ENCODE measurements at places on chromosomes 13 and 19.

DNA sequence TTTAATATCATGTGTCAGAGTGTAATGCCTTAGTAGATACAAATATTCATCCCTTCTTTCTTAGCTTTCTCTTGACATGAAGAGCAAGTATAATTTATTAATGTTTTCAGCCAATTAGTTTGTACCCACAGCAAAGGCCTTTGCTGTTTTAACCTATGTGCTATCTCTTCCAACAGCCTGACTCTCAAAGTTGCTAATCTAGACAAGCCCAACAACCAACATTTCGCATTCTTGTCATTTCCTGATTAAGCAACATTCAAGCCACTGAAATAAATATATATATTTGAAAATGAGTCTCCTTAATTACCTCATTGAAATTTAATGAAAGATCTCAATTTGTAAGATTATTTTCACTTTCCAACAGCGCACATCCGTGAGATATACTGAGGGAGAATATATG, 18.5 kb downstream of the EPSTI1 start:
- no peak for DNase-seq

- no peak for DNase-seq
Observed at GRCh38 chr13:101417501-101417900, 1.2 kb upstream of the NALCN start.

- DNase-seq = no peak
Observed at GRCh38 chr19:18284712-18285360, 3.4 kb upstream of the JUND start.

DNA sequence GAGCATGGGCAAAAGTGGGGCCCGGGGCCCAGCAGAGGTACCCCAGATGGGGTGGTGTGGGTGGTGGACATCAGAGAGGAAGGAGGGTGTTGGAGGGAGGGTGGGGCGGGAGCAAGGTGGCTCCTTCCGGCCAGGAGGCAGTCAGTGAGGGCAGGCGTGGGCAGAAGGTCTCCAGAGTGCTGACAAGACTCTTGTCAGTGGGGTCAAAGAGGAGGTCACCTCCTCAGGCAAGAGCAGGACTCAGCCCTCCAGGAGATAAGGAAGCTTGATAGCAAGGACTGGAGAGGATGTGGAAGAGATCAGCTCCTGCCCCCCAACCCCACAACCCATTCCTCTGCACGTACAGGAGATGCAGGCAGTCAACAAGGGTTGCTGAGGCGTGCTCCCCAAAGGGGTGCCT, 9.8 kb downstream of the GJA3 start:
- no peak for DNase-seq

DNA sequence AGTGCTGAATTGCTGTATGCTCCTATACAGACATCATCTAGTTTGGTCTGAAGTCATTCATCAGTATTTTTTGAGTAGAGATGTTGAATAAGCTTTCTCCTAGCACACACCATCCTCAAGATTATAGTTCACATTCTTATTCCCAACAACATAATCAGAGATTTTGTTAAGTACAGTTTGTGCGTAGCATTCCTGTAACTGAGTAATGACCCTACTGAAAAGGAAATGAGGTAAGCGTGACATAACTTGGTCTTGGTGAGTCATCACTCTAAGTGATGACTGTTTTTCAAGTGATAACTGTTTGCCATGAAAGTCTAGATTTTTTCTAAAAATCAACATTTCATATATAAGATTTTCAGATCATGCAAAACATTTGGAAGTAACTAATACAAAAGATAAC, 18.5 kb upstream of the FAM216B start:
- DNase-seq = no peak

DNA sequence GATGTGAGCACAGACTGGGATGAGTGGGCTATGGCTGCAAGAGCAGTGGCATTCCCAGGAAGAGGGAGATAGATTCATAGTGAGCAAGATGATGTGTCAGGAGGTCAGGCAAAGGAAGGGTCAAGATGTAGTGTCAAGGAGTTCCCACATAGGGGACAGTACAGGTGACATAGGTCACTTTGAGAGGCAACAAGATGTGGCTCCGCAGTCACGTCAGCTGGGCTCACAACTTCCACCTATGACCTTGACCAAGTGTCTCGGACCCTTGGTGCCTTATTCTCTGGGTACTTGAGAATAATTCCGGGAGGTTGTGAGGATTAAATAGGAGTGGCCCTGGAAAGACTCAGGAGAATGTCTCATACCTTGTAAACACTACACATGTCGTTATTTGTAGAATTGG, 10.5 kb downstream of the ZNF317 start:
- no peak for DNase-seq

- DNase-seq = no peak
Observed at GRCh38 chr19:42250183-42250665, 4.7 kb downstream of the ERF start.

DNA sequence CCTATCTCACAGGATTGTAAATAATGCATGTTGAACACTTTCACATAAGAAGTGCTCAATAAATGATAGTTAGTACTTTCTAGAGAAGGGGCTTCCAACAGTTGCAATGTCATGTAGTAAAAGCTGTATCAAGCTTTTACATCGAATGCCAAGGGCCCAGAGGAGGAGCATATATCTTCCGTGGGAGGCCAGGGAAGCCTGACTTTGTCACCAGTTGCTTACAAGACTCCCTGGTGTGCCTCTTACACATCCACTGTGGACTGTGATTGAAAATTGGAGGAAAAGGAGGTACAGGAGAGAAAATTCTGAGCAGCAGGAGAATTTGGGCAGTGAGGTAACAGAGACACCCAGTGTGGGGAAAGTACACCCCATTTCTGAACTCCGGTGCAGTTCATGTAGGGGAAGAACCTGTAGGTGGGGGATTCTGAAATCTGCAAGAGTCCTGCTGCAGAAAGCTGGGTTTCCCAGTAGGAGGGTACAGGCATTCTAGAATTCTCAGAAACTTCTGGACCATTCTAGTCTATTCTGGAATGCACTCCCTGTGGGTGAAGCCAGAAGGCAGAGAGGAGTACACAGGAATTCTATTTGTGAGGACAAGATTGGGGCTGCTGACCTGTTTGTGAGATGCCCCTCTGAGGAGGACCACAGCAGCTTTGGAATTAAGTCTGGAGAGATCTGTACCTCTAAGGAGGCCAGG, 54.0 kb downstream of the ALOX5AP start:
- no peak for DNase-seq

GRCh38 chr19:40238775-40239174, 12.3 kb upstream of the CCNP start:
- DNase-seq = no peak

GRCh38 chr19:31385744-31386143, 36.5 kb upstream of the TSHZ3 start:
- DNase-seq = no peak

DNA sequence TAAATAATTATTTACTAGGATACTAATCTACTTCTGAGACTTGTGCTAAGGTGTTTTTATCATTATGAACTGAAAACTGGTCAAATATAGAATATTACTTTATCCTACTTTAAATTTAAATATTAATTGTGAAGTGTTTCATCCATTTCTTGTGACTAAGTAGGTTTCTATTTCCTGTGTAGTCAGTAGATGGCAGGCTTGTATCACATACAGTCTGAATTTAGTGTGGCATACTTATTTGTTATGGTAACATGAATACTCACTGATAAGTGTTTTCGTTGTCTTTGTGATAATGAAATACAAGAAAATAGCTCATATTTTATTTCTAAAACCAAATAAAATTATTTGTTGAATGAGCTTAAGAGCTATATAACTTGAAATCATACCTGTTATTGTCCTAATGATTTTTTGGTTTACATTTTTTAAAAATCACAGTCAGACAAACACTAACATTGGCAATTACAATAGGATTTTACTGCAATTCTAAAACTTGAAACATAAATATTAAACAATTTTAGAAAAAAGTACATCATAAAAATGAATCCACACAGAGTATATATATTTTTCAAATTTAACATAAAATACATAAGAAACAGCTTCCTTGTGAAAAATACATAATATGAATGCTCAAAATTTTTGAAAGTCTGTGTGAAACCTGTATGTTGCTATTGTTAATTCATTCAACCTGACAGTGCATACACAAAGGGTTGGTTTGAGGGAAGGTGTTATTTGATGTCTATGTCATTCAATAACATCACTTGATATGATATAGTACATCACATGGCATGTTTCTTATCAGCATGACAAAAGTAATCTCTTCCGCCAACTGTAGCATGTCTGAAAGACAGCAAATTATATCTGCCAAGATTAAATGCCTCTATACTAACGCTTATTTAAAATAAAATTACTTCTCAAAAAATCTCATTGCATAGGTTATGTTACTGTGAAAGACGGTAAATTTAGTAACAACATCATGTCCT, 904.8 kb upstream of the PCDH20 start:
- peak; percentile 46 for DNase-seq

DNA sequence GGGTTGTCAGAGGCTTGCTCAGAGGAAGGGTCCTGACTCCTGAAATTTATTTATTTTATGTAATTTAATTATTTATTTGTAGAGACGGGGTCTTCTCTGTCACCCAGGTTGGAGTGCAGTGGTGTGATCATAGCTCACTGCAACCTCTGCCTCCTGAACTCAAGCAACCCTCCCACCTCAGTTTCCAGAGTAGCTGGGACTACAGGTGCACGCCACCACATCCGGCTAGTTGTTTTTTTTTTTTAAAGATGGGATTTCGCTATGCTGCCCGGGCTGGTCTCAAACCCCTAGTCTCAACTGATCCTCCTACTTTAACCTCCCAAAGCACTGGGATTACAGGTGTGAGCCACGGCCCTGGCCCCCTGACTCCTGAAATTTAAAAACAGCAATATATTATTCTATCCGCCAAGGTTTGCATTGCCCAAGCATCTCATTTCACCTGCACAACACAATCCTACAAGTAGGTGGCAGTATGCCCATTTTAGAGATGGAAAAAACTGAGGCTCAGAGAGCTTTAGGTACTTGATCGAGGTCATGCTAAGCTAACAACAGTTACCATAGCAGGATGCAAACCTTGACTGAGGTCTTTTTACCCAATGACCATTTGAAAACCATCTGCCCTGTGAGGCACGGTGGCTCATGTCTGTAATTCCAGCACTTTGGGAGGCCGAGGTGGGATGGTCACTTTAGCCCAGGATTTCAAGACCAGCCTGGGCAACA, 18.1 kb downstream of the ARHGEF18 start:
- DNase-seq = peak; percentile 12

GRCh38 chr13:98480915-98481877, 95.7 kb downstream of the STK24 start:
- no peak for DNase-seq

DNA sequence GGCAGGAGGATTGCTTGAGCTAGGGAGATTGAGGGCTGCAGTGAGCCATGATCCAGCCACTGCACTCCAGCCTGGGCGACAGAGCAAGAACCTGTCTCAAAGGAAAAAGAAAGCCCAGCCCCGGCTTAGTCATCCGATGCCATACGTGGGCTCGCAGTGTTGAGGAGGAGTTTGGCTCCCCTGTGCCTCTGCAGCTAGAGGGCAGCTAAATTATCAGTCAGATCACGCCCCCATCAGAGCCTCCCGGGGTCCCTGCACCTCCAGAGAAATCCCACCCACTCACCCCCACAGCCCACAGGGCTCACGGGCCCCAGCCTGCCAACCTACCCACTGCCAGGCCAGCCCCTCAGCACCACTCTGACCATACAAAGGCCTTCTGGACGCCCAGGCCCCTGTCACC, 27.6 kb downstream of the MAU2 start:
- no peak for DNase-seq

GRCh38 chr19:2440515-2440914, 13.1 kb upstream of the TIMM13 start:
- DNase-seq = no peak

- DNase-seq = no peak
Observed at GRCh38 chr19:45575216-45575615, 9.4 kb downstream of the OPA3 start.

DNA sequence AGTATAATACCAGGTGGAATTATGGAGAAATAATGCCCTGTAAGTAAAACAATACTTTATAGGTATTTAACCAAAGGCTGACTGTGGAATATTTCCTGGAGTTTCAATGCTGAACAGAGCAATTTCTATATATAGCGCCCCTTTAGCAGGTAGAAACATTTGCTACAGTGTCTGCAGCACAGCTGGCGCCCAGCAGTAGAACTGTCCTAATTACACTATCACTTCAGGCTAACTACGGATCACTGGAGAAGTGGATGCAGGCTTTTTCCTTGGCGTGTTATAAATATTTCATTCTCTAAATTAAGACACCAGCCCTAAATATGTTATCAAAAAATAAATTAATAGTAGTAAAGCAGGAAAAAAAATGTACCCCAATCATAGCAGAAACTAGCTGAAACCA, 3.1 kb downstream of the SHISA2 start:
- DNase-seq = no peak

DNA sequence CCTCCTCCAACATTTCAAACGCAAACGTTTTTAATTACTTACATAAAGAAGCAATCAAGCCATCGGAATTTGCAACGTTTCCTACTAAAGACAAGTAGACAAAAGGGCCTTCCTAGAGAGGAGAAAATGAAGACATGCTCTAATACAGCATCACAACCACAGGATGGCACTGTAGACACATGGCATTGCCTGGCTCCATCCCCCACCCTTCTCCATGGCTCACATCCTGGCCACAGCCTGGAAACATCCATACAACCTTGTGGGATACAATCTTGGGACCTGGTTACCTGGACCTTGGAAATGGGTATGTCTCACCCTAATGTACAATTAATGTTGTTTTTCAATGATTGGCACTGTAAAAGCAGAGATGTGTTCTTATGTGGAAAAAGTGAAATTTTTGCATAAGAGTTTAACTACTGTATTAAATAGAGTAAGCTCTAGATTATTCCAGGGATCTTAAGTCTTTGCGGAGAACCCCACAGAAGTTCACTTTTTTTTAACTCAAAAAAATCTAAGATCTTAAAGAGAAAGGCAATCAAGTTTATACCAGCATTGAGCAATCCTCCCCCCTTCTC, 21.5 kb downstream of the EBPL start:
- peak; percentile 77 for DNase-seq

- DNase-seq = peak; percentile 82
Observed at GRCh38 chr13:21075011-21075378, 13.6 kb upstream of the LATS2 start.

DNA sequence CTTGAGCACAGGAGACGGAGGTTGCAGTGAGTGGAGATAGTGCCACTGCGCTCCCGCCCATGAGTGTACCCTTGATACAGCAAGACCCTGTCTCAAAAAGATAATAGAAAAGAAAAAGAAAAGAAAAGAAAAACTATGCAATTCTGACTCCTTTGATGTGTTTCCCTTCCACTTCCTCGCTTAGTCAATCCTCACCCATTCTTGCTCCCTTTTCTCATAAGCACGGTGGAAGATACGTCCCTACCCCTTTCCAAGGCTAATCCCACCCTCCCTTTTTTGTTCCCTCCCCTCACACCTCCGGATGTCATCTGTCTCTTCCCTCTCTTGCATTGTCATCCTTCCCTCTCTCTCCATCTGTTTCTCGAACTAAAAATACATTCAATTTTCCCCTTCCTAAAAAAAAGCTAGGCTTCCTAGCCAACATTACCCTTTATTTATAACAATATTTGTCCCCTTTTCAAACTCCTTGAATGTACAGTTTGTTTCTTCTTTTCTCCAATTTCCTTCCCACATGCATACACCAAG, 40.5 kb upstream of the ITM2B start:
- DNase-seq = no peak

GRCh38 chr19:55370305-55370988, at the start of gene IL11:
Gene IL11 (minus strand): TSS chr19:55370463. CDS start chr19:55370310, 153 bp downstream.
- no peak for DNase-seq

GRCh38 chr13:48741377-48741776, 87.6 kb downstream of the CYSLTR2 start:
- DNase-seq = no peak
